ENCODE measurements at places on chromosomes 3 and 15.

- no peak for DNase-seq
Observed at GRCh38 chr3:72163809-72164634, 379.1 kb upstream of the PROK2 start.

- no peak for DNase-seq
Observed at GRCh38 chr15:50064673-50065072, 54.4 kb downstream of the ATP8B4 start.

DNA sequence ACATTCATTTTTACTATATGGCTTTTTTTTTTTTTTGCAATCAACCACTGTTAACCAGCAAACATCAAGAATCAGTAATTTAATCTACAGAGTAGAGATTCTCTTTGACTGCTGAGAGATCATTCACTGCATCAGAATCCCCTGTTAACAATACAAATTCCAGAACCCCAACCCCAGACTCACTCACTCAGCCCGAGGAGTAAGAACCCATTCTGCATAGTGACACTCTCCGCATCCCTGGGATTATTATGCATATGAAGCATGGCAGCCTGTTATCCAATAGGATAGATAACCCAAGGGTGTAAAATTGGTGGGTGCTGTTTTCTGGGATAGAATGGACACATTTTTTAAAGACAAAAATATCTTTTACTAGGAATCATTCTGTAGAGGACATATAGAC, 76.3 kb upstream of the CCDC39 start:
- DNase-seq: no peak

DNA sequence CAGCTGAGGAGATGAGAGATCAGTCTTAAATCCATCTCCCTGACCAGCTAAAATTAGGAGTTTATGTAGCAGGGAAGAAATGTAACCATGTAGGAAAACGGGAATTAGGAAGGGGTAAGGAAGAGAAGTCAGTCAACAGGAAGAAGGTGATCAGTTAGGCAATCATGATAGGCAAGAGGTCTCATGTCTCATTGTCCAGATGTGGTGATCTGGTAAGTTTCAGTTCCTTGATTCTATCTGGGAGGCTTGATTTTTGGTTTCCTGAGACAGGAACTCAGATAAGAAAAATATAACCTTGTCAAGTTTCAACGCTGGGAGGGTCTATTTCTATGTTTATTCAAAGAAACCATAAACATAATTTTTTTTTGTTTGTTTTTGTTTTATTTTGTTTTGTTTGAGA, 40.3 kb upstream of the TBC1D5 start:
- DNase-seq: no peak

GRCh38 chr3:115551016-115551415, 72.3 kb upstream of the GAP43 start:
- DNase-seq: no peak

- DNase-seq: no peak
Observed at GRCh38 chr3:123447749-123448517, 957 bp downstream of the ADCY5 start.

GRCh38 chr15:54789376-54789775, 407.4 kb downstream of the RSL24D1 start:
- no peak for DNase-seq

DNA sequence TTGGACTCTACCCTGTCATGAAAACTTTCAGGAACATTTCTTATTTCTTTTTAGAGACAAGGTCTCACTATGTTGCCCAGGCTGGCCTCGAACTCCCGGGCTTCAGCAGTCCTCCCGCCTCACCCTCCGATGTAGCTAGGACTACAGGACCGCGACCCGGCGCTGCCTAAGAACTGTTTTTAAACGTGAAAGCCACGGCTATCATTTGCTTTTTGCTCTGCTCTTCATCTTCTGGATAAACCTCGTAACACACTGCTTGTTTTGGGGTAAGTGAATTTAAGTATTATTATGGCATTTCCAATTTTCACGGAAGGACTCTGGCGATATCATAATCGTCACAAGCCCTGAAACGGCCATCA, 14.3 kb upstream of the CCNL1 start:
- no peak for DNase-seq

GRCh38 chr15:52783191-52783829, 6.8 kb downstream of the ONECUT1 start:
- no peak for DNase-seq

Data from NCI-H2081 treated with DMSO at 0.1 percent for 48 hours (cell line).